Keratinocyte (primary cell): ENCODE measurements at places on chromosomes 13 and 19. TPM values are rescaled to one million over a fixed set of nuclear protein-coding genes. Genes with fewer than 3 reads are reported as not detected.

- no peak overlapping the region for H3K4me3 ChIP-seq
- H3K27ac ChIP-seq, result no peak overlapping the region
- no peaks in the 10 kb centered on the region for H3K36me3 ChIP-seq
- peaks cover 5% of the 10 kb centered on the region for H3K4me1 ChIP-seq
- H3K27me3 ChIP-seq, result no peaks in the 10 kb centered on the region
Observed at GRCh38 chr13:113804703-113805430, 45.8 kb downstream of the TMEM255B start.

DNA sequence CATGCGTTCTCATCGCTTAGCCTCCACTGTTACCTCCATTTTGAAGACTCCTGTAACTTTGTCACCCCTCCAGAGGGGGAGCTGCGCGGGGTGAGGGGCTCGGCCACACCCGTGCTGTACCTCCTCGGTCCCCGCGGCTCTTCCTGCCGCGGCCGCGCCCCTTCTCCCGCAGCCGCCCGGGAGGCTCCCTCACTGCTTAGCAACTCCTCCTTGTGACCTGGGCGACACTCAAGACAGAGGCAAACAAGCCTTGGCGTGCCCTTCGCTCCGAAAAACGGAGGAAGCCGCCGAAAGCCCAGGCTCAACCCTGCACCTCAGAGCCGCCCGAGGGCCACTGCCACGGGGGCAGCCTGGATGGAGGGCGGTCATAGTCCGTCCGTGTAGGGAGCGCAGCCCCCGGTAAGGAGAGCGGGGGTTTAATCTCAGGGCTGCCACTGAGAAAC lies 494.3 kb downstream of the FOXO1 start:
- peak overlapping the region; percentile 21 for H3K27ac ChIP-seq
- H3K27me3 ChIP-seq, result no peaks in the 10 kb centered on the region
- no peaks in the 10 kb centered on the region for H3K36me3 ChIP-seq
- DNase-seq, result peak; percentile 28
- H3K4me3 ChIP-seq, result peak overlapping the region; percentile 28
- H3K4me1 ChIP-seq, result peaks cover 23% of the 10 kb centered on the region

ZNF813 gene
- polyA plus RNA-seq, result 1.5 to 2.5 TPM (median 2.1 TPM) in 3 replicates

DNA sequence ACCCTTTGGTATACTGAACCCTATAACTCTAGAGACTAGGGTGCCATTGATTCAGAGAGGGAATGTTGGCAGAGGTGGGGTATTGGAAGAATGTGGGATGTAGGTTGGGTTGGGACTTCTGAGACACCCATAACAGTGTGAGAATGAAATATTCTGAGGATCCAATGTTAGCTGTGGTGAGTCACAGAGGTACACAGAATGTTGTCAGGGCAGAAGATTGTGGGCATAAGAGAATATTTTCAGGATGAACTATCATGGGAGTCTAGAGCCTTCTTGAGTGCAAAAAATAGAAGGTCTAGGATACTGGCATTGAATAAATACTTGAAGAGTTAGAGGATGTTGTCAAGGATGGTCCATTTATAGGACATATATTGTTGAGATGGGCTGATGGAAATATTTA lies 9.0 kb downstream of the KLK13 start:
- H3K27ac ChIP-seq, result no peak overlapping the region
- H3K27me3 ChIP-seq, result peaks cover 7% of the 10 kb centered on the region
- DNase-seq, result no peak
- no peaks in the 10 kb centered on the region for H3K36me3 ChIP-seq
- no peaks in the 10 kb centered on the region for H3K4me1 ChIP-seq

DNA sequence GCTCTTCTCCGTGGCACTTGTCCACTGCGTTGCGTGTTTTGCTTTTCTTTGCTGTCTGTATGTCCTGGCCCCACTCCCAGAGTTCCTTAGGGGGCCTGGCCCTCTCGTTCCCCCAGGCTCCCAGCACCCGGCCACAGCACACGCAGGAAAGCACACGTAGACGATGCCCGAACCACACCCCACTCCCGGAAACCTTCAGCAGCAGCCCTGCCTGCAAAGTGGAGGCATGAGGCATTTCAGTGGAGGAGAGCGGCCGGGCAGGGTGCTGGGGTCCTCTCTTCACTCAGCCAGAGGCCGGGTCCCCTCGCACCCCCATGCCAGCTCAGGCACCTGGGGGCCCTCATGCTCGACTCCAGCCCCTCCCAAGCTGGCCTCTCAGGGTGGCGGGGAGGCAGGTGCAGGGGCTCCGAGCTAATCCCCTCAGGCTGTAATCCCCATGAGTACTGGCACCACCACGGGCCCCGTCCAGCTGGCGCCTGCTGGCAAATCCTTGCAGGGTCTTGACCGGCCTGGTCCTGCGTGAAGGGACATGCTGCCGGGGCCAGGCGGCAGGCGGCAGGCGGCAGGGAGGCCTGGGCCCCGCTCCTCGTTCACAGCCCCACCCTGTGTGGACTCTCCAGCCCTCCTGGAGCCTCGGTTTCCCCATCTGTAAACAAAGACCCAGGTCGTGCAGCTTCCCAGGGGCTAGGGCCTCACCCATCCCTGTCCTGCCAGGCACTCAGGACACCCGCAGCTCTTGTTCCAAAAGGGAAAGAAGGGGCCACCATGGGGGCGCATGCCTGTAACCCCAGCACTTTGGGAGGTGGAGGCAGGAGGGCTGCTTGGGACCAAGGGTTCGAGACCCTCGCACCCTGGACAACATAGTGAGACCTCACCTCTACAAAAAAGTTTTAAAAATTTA lies 7.0 kb downstream of the PIP5K1C start:
- H3K4me3 ChIP-seq, result no peak overlapping the region
- H3K36me3 ChIP-seq, result peaks cover 4% of the 10 kb centered on the region
- no peaks in the 10 kb centered on the region for H3K27me3 ChIP-seq
- no peak overlapping the region for H3K27ac ChIP-seq
